ENCODE measurements at places on chromosomes 6 and 20. TPM values are rescaled to one million over a fixed set of nuclear protein-coding genes. Genes with fewer than 3 reads are reported as not detected.

HLA-DOA gene
- not detected for total RNA-seq

ETV7 gene
- not detected for total RNA-seq

GPLD1 gene
- total RNA-seq = 0.26 TPM

CD83 gene
- 0.16 TPM for total RNA-seq

TOMM6 gene
- 101 TPM for total RNA-seq

HSPA12B gene
- total RNA-seq = not detected

ZC2HC1B gene
- 0.36 TPM for total RNA-seq

C20orf144 gene
- total RNA-seq = 0.24 TPM
